ENCODE measurements at places on chromosomes 7 and 10. TPM values are rescaled to one million over a fixed set of nuclear protein-coding genes. Genes with fewer than 3 reads are reported as not detected.

- no peak for DNase-seq
Measured at GRCh38 chr7:92696584-92696983, 106.4 kb upstream of the FAM133B start.

DNA sequence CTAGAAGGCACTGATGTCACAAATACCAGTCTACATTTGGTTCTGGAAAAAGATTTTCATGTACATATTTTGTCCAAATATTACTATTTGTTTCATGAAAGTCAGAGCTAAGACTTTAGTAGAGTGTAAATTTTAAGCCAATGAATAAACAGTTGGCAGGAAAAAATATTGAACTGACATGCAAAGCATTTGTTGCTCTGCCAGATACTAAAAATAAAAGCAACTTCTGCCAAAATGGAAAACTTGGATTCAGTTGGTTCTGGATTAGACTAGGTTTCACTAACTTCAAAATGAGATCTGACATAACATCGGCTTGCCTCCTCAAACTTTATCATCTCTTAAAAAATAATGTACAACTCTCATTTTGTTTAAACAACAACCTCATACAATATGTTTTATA, 34.9 kb downstream of the FAM204A start:
- no peak for DNase-seq

DNA sequence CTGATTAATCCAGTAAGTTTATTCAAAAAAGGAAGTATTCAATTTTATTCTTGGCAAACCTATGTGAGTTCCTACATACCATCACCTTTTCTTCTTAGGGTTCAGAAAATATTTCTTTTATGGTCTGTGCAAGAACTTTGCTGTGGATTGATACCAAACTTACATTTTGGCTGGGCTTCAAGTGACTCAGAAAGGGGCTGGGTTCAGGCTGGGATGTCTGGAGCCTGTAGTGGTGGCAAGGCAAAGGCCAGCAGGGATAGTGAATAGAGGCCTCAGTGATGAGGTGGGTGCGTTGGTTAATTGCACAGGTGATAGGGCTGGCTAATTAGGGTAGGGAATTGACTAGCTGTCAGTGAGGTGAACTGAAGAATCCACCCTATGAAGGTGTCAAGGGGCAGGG, 40.2 kb upstream of the ATXN7L1 start:
- DNase-seq = no peak

DNA sequence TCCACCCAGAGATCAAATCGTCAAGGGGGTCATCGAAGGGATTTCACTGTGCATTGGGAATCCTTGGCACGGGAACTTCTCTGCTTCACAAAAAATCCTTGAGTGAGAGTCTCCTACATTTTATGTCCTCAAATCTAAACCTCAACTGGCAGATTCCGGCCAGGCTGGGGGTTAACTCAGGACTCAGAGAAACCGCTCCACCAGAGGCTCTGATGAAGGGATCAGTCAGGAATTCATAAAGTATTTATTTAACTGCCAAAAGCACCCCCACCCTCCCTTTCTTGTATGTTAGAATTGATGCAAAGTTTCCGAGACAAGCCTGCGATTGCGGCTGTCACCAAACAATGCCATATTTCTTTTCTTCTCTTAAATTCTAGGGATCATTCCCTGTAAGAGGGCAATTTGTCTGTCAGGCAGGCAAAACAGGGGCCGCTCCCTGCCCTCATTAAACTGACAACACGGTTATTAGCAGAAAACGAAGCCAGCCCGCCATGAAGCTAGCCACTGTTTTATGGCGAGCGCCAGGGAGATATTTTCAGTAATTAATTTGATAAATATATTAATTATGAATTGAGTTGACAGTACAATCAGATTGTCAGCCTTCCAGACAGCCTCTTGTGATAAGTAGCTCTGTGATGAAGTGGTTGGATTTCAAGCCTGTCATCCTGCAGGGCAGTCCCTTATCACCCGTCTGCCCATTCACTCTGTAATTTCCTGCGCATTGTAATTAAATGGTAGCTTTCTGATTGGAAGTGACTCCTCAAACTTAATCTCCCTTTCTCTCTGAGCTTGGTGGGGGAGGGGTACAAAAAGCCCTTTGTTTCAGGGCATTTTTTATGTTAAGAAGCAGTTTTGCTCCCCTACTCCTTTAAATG, 153.0 kb upstream of the GPR26 start:
- no peak for DNase-seq

GRCh38 chr10:78042058-78042751, 8.5 kb downstream of the RPS24 start:
- DNase-seq = no peak

GRCh38 chr7:39890411-39890810, 59.6 kb upstream of the CDK13 start:
- no peak for DNase-seq

SFMBT2 gene
- 35.4 TPM for total RNA-seq

OR6V1 gene
- total RNA-seq = not detected

CYP17A1 gene
- 5.1 TPM for total RNA-seq

LSM5 gene
- total RNA-seq = 26.7 TPM
